ENCODE measurements at places on chromosomes 5 and 9. TPM values are rescaled to one million over a fixed set of nuclear protein-coding genes. Genes with fewer than 3 reads are reported as not detected.

PRRT1B gene
- total RNA-seq = not detected

RANBP3L gene
- total RNA-seq = 0.76 TPM

GOLM1 gene
- total RNA-seq = 66.3 TPM

PHYHD1 gene
- not detected for total RNA-seq

NTMT1 gene
- 79.5 TPM for total RNA-seq

KIF4B gene
- 0.07 TPM for total RNA-seq

SPATA31C1 gene
- not detected for total RNA-seq

ABLIM3 gene
- 36.7 TPM for total RNA-seq

FRMD3 gene
- 5.0 TPM for total RNA-seq

GRXCR2 gene
- total RNA-seq = not detected

INSL6 gene
- total RNA-seq = not detected

MSH3 gene
- total RNA-seq = 10.1 TPM

PCDHB2 gene
- total RNA-seq = 2.1 TPM

FOXD4L4 gene
- 0.07 TPM for total RNA-seq

ZNF608 gene
- 18.0 TPM for total RNA-seq

GBGT1 gene
- total RNA-seq = 0.05 TPM
